Mesothelial cell of epicardium (in vitro differentiated cells): ENCODE measurements at places on chromosomes 1 and 21.

DNA sequence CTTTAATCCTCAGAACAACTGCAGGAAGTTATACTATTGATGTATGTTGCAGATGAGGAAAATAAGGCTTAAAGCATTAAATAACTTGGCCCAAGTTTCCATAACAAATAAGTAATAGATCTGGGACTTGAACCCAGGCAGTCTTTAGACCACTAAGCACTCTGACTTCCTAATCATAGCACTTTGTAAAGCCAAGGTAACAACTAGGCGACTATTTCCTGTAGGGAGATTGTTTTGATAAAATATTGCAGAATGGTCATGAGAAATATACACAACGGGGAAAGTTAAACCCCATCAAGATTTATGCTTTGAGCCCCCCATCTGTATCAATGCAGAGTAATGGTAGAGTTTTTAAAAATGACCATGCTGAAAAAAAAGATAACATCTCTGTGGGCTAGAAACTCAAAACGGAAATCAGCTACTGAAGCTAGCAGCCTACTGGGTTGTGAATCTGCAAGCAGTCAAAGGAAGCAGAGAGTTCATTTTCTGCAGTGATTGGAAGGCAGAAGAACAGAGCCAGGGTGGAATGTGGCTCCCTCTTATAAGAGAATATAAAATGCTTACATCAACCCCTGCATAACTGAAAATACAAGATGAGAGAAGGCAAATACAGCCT lies 111.2 kb upstream of the OLIG2 start:
- DNase-seq = no peak

DNA sequence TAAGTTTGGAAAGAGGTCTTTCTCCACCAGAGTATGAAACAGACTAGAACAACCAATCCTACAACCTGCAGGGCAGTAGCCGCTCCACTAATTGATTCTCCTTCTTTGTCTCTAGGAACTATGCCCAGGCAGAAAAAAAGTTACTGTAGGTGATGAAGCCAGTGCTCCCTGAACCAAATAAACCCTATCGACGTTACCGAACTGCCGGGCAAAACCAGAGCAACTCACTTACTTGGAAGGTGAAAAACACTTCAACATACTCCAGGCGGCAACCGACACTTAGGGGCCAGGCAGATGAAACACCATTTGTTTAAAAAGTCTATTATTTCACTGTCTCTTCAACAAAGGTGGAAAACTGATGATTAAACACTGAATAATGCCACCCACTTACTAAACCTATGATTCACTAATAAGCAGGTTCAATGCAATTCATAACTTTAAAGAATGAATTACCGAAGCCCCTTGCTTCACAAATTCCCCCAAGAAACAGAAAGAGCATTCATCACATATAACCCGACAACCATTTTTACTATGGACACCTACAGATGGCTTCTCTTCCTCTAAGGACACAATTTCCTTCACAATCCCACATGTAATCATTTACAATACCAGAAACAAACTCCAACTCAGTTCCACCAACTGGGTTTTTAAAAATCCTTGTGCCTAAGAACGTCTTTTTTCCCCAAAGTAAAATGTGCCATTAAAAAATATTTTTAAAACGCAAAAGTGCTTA lies 1.6 kb downstream of the NRIP1 start:
- no peak for DNase-seq

DNA sequence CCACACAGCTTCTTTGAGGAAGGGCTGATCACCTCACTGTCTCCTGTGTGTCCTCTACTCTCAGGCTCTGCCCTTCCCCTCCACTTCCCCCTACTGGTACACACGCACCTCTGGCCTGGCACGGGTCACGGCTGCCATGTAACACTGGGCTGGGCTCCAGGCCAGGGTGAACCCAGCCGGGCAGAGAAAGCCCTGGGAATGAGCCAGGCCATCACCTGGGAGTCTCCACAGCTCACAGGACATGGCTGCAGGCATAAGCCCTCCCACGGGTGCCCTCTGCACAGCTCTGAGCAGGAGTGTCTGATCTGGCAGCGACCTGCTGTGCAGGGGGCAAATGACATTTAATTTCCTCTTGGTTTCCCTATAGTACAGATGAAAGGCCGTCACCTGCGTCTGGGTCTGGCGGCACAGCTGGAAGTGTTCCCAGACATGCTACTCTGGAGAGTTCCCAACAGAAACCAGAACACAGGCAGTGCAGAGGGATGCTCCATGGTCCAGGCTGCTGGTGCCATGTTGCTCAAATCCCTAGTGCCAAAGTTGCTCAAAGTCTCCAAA lies 61.2 kb downstream of the ERI3 start:
- no peak for DNase-seq

DNA sequence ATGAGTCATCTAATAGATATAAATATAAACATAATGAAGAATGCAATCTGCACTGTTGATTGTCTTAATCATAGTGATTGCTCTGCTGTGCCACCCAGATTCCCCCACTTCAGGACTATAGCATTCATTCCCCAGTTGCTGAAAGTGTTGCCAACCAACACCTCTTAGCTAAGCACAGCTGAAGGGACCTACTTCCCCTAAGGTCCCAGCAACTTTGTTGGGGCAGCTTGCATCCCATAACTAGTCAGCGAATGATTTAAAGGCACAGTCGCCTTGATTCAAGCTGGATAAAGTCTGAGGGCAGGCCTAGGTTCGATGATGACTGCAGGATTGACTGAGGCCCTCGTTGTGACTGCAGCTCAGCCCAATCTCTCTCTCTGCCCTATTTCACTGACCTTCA lies 14.3 kb upstream of the RGS1 start:
- DNase-seq = no peak

DNA sequence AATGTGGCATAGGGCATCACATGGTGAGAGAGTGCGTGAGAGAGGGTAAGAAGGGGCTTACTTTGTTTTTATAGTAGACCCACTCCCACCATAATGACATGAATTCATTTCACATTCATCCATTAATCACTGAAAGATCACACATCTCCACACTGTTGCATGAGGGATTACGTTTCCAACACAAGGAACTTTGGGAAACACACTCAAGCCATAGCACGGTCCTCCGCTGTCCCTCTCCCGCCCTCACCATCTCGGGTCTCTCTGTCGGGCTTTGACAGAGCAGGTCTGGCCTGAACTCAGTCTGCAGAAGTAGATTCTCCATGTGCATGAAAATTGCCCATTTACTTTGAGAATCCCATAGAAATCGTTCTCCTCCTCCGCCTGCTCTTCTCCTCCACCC lies 312.2 kb downstream of the MATN1 start:
- DNase-seq = no peak

DNA sequence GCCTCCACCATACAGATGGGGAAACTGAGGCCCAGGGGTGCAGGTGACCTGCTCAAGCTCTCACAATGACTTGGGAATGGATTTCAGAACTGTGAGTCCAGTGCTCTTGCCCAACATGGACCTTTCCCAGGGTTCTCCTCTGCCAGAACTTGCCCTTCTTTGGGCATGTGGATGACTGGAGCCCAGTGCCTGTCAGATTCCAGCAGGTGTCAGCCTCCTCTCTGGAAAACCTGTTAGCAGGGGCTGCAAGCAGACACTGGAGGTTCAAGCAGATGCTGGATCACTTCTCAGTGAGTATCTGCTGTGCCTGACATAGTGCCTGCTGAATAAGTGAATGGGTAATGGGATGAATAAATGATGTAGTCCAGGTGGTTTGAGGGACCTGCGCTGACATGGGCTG lies 314.2 kb upstream of the POU3F1 start:
- DNase-seq = no peak

GRCh38 chr1:63946866-63947491 lies 173.2 kb downstream of the ROR1 start:
- DNase-seq = no peak

DNA sequence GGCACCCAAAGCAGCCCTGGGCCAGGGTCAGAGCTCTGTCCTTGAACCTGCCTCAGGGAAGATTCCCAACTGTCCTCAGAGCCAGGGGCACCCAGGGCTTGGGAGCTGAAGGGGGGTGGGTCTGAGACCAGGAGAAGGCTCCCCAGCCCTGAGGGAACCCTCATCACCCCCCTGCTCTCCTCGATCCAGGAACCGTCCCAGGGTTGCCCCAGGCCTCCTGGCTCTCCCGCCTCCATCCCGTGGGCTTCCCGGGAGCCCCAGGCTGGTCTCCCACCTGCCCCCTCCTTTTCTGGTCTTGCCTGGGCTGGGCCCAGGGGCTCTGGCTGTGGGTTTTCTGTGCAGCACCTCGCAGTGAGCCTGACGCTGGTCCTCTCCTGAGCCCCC lies 6.7 kb upstream of the SAMD11 start:
- DNase-seq = peak; percentile 59

DNA sequence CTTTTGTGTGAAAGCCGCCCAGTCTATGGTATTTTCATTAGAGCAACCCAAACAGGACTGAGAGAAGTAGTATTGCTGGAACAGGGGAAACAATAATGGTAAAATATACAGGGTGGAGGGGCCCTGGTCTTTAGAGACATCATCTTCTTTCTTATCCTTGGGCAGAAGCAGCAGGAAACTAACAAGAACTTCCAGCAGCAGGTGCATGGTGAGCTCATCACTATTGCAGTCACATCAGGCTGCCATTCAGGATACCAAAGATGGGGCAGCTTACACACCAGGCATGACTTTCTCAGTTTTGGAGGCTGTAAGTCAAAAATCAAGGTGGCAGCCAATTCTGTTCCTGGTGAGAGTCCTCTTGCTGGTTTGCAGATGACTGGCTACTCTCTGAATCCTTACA lies 478.3 kb upstream of the RUNX1 start:
- DNase-seq = no peak

GRCh38 chr1:197393105-197393504 lies 125.1 kb downstream of the CRB1 start:
- no peak for DNase-seq

DNA sequence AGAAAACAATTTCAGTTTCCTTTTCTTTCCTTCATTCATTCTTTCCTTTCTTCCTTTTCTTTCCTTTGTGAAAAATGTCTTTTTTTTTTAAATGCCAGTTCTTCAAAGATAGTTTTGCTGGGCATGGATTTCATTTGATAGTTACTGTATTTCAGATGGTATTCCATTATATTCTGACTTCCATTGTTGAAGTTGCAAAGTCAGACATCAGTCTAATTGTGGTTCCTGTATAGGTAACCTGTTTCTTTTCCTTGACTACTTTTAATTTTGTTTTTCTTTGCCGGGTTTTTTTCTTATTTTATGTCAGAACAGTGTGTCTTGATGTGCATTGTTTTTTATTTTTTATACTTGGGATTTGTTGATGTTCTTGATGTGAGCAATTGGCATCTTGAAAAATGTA lies 40.4 kb upstream of the MPC2 start:
- DNase-seq = no peak

GRCh38 chr1:31750858-31751510 lies 13.2 kb downstream of the ADGRB2 start:
- DNase-seq = no peak

DNA sequence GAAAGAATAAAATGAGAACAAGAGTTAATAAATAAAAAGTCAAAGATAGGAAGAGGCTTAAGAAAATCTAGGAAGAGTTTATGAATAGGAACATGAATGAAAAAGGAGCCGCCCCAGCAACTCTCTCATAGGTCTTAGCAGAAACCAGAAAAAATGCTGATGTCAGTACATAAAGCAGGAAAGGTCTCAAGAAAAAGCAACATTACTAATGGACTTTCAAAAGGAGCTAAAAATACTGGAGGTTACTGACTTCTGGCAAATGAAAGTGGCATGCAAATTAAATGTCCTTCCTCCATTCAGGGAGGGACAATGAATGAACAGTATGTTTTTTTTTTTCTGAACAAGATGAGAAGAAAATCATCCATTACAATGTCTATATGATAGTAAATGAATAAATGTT lies 387.6 kb downstream of the BRINP2 start:
- DNase-seq = no peak

DNA sequence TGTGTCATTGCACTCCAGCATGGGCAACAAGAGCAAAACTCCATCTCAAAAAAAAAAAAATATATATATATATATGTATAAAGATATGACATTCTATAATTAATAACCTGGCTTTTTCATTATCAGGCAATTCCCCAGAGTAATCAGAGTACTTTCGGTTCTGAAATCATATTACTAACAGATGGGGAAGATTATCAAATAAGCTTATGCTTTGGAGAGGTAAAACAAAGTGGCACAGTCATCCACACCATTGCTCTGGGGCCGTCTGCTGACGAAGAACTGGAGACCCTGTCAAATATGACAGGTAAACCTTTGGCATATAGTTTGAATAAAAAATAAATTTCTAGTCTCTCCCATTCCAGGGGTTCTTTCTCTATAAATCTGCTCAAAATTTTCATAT lies 58.5 kb upstream of the SH3GLB1 start:
- DNase-seq = no peak

DNA sequence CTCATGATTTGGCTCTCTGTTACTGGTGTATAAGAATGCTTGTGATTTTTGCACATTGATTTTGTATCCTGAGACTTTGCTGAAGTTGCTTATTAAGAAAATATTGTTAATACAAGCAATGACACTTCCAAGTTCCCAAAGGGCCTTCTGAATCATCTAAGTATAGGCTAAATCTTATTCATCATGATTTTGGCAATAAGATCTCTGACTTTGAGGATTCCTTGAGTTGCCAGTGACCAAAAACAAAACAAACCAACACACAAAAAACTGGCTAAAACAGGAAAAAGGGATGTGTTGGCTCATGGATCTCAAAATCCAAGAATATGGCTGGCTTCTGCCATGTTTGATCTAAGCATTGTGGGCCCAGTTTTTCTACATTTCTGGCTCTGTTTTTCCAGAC lies 163.4 kb downstream of the HHIPL2 start:
- DNase-seq = no peak

DNA sequence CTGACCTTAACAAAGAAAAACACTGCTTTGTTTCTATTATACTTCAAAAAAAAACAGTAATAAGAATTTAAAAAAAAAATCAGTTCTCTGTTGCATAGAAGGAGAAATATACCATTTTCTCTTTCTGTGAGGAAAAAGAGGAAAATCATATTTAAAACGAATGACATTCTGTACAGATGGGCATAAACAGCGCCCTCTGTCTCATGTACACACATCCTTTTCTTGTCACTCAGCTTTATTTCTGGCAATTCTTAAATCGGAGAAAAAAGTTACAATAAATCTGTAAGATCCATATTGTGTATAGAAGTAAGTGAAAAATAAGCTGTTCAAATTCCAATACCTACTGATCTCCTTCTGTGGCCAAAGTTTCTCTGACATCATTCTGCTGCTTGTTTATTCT lies 245.4 kb downstream of the SMYD3 start:
- DNase-seq = no peak
